Activated CD8-positive, alpha-beta T cell treated with anti-CD3 and anti-CD28 coated beads, Interleukin-2, amount 10 ng/mL, durations not matched to agents 7 days and 5 days (primary cell): ENCODE measurements at places on chromosomes 3 and 15.

DNA sequence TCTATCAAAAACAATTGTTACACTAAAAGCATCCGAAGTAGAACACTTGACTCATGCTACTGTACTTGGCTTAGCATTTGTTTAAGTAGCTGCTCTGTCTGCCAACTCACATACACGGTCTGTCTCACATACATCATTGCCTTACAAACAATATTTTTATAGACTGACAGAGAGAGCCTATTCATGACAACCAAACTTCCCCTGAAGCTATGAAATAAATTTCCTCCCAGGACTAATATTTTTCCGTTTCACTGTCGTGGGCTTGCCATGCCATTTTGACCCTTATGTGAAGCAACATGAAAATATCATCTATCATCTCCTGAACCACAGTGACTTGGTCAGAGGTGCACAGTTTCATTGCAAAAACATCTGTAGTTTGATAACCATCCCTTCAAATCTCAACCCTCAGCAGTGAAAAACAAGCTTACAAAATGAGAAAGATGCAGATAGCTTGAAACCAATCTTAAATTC lies 66.5 kb upstream of the PYGO1 start:
- peaks cover 9% of the 10 kb centered on the region for H3K27me3 ChIP-seq
- H3K4me3 ChIP-seq: no peak overlapping the region
- no peaks in the 10 kb centered on the region for H3K4me1 ChIP-seq
- no peaks in the 10 kb centered on the region for H3K36me3 ChIP-seq
- H3K27ac ChIP-seq: no peak overlapping the region
- no peak for DNase-seq

DNA sequence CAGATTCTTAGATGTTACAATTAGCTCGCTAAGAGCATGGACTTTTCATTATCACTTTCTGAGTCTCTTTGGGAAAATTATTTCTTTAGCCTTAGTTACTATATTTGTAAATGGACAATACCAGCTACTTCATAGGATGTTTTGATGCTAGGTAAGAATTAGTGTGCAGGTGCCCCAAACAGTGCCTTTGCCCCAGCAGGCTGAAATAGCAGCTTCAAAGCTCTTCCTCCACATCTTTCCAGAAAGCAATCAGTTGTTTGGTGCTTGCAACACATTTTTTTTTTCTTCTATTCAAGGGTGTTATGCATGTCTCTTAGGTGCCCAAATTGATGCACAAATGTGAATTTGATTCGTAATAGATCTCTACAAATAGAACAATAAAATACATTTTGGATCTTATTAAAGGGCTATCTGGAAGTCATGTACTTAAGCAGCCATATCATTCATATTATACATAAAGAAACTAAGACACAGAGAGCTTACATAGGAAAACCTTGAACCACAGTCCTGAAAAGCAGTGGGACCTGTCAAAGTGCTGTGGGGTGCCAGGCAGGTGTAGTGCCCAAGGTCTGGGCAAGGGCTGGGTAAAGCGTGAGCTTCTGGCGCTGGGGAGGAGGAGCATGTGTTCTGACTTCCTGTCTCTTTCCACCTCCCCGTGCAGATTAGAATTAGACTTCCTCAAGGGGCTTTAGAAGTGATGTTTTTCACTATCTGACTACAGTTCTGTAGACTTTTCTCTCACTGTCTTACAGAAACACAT lies 62.9 kb downstream of the FNDC3B start:
- H3K4me1 ChIP-seq: peaks cover 66% of the 10 kb centered on the region
- peaks cover 2% of the 10 kb centered on the region for H3K27me3 ChIP-seq
- H3K4me3 ChIP-seq: peak overlapping the region; percentile 46
- DNase-seq: peak; percentile 59
- peaks cover 11% of the 10 kb centered on the region for H3K36me3 ChIP-seq
- peak overlapping the region; percentile 62 for H3K27ac ChIP-seq

GRCh38 chr15:74592222-74592621 lies 23.4 kb upstream of the CLK3 start:
- no peaks in the 10 kb centered on the region for H3K4me1 ChIP-seq
- H3K27me3 ChIP-seq: no peaks in the 10 kb centered on the region
- H3K27ac ChIP-seq: no peak overlapping the region
- DNase-seq: no peak
- H3K36me3 ChIP-seq: peaks cover 42% of the 10 kb centered on the region

DNA sequence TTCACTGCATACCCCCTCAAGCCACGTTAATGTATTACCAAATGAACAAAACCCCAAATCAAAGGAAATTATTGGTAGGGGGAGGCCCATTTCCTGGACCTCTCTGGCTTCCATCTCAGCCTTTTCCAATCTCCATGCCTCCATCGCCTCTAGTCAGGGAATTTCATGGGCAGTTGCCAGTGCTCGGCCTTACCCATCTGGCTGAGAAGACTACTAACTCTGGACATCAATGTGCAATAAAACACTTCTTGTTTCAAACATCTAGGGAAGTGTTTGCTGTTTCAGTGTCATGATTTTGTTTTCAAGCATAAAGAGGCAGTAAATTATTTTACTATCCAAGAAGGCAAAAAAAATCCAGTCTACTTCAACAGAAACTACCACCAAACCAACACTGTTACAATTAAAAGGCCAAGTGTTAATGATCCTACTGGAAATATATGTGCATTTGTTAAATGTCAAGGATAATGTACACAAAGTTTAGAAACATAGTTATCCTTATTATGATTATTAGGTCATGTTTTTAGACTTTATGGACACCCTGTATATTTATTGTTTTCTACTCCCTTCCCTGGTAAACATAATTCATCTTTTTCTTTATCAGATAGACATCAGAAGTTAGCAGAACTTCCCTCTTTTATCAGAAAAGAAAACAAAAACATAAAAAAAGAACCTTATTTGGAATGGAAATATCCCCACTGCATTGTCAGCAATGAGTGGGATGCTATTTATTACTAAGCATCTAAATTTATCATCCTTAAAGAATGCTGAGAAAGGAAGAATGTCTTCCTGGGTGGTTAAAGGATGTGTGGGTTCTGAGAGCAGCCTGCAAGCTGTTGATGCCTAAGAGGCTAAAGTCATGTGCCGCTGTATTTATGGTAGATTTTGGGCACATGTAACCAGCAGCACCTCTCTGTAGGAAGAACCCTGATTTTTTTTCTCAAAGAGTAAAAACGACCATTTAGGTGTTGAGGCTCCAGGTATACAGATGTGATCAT lies 15.2 kb downstream of the LDHAL6B start:
- H3K4me3 ChIP-seq: no peak overlapping the region
- no peak for DNase-seq
- H3K27ac ChIP-seq: no peak overlapping the region
- H3K36me3 ChIP-seq: peaks cover 33% of the 10 kb centered on the region
- H3K27me3 ChIP-seq: peaks cover 2% of the 10 kb centered on the region
